Hepatocyte (in vitro differentiated cells): ENCODE measurements at places on chromosomes 6 and 20. TPM values are rescaled to one million over a fixed set of nuclear protein-coding genes. Genes with fewer than 3 reads are reported as not detected.

SMIM13 gene
- polyA plus RNA-seq = 9.3 and 12.3 TPM in 2 replicates

NPBWR2 gene
- not detected in 2 replicates for polyA plus RNA-seq

TCF21 gene
- polyA plus RNA-seq = 8.2 and 8.6 TPM in 2 replicates

DCDC2 gene
- polyA plus RNA-seq = 2.7 and 3.8 TPM in 2 replicates

IPCEF1 gene
- 1.2 TPM in 1 of 2 replicates, not detected in the other for polyA plus RNA-seq

BMP2 gene
- polyA plus RNA-seq = 54.9 and 64.6 TPM in 2 replicates

CST1 gene
- polyA plus RNA-seq = 10.8 and 12.8 TPM in 2 replicates

PRDM13 gene
- polyA plus RNA-seq = not detected in 2 replicates

BTNL2 gene
- polyA plus RNA-seq = 0.62 TPM in 1 of 2 replicates, not detected in the other

LGSN gene
- 0.73 and 2.6 TPM in 2 replicates for polyA plus RNA-seq

BPI gene
- 0.66 TPM in 1 of 2 replicates, not detected in the other for polyA plus RNA-seq

SLC35F1 gene
- 0.04 and 0.11 TPM in 2 replicates for polyA plus RNA-seq

RIPOR2 gene
- polyA plus RNA-seq = 11.8 and 14.4 TPM in 2 replicates

SLC4A11 gene
- polyA plus RNA-seq = 1.3 and 2.3 TPM in 2 replicates

SLC17A1 gene
- polyA plus RNA-seq = 2.2 and 4.0 TPM in 2 replicates

CYP39A1 gene
- 2.8 and 5.2 TPM in 2 replicates for polyA plus RNA-seq

ZSCAN31 gene
- 1.8 and 3.4 TPM in 2 replicates for polyA plus RNA-seq

NR2E1 gene
- not detected in 2 replicates for polyA plus RNA-seq

SLC13A3 gene
- 6.7 and 9.4 TPM in 2 replicates for polyA plus RNA-seq

EYS gene
- polyA plus RNA-seq = 0.68 and 0.80 TPM in 2 replicates
